ENCODE measurements at places on chromosomes 5 and 9.

GRCh38 chr5:164593982-164594381 is 1088.6 kb downstream of the MAT2B start:
- no peak for DNase-seq

DNA sequence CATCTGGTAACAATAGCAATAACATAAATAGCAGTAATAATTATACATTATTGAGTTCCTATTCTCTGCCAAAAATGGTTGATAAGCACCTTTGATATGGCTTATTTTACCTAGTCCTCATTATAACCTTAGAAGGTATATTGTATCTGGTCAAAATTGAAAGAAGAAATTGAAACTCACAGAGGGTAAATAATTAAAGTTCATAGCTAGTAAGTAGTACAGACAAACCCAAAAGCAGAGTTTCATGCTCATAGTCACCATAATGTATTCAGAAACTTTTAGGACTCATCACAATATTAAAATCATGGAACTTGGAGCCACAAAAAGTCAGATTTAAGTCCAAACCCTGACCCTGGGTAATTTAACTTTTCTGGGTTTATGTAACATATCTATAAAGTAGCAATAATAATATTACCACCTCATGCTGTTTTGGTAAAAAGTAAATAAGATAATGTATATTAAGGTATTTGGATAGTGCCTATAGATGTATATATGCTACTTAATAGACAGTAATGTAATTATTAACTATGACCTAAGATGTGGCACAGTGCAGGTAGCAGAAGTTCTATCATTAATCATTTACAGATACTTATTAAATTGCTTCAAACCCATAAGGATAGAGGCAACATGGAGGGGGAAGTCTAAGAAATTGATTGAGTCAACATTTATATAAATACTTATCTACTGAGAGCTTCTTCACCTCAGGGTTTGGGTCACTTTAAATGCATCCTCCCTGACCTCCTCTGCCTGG is 32.4 kb downstream of the STK32A start:
- DNase-seq: no peak

DNA sequence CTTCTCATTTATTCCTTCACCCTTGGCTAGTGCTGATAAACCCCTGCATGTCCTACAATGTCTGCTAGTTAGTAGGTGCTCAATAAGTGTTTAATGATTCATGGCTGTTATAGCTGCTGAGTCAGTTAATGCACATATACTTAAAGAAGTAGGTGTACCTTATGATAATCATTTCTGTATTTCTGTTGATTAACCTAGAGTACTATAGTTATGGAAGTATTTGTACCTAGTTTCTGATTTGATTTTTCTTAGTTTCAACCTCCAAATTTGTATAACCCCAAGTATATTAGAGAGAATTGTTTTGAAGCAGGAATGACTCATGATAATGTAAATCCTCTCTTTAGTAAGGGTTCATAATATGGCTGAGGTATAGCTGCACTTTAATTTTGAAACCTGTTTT is 8.9 kb downstream of the SMAD5 start:
- DNase-seq: no peak

- DNase-seq: no peak
Measured at GRCh38 chr9:17611917-17612316, 33.1 kb downstream of the SH3GL2 start.
